ENCODE measurements at places on chromosomes 7 and 10.

DNA sequence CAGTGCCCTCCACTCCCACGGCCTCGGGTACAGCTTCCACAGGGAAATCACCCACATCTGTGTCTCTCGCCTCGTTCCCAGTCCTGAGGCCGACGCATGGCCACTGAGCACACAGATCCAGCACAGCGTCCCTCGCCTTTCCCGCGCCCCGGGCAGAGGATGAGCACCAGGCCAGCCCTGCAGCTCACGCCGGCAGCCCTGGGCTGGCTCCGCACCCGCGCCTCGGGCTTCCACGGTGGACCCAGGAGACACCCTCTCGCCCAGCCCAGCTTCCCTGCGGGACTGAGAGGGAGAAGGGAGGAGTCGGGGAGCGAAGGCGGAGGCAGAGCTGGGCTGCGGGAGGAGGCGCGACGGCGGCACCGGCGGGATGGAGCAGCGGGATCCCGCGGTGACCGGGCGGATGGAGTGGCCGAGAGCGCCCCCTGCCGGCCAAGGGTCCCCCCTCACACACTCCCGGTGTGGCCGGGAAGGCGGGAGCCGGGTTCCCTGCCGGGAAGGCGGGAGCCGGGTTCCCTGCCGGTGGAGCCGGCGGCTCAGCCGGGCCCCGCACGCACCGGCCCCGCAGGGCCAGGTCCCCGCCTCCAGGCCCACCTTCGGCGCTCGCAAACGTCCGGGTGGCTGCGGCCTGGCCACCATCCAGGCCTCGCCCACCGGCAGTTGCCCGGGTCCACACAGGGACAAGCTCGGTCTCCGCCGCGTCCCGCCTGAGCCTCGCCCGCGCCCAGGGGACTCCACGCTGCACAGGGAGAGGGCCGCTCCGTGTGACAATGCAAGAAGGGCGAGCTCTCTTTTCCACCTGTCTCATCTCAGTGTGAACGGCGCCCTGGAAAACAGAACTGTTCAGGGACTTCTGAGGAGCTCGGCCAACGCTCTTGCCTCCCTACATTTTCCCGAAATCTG is 110.3 kb upstream of the LANCL2 start:
- peak; percentile 89 for DNase-seq

DNA sequence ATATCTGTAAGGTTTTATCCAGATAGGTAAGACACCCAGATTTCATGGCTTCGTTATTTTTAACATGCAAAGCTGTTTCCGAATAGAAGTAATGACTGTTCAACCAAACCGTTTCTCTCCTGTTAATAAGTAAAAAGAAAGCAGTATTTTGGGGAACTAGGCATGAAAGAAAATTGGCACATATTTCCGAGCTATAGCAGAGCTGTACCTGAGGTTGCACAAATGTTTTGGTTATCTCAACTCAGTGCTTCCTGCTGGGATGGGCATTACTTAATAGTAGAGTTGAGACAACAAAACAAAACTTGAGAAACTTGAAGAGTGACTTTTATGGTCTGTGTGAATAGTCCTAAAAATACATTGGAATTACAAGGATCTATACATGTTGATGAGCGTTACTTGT is 564.3 kb upstream of the SORCS1 start:
- DNase-seq: no peak

DNA sequence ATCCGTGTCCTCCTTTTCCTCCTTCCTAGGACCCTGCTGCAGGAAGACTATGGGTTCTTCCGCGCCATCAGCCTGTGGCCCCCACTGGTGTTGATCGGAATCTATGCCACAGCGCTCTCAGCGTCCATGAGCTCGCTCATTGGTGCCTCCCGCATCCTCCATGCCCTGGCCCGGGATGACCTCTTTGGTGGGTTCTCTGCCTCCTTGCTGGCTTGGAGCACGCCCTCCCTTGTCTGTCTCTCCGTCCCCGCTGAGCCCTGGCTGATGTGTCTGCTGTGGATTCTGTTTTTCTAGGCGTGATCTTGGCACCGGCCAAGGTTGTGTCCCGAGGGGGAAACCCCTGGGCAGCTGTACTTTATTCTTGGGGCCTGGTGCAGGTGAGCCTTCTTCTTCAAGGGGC is 7.3 kb upstream of the TRIP6 start:
- no peak for DNase-seq

DNA sequence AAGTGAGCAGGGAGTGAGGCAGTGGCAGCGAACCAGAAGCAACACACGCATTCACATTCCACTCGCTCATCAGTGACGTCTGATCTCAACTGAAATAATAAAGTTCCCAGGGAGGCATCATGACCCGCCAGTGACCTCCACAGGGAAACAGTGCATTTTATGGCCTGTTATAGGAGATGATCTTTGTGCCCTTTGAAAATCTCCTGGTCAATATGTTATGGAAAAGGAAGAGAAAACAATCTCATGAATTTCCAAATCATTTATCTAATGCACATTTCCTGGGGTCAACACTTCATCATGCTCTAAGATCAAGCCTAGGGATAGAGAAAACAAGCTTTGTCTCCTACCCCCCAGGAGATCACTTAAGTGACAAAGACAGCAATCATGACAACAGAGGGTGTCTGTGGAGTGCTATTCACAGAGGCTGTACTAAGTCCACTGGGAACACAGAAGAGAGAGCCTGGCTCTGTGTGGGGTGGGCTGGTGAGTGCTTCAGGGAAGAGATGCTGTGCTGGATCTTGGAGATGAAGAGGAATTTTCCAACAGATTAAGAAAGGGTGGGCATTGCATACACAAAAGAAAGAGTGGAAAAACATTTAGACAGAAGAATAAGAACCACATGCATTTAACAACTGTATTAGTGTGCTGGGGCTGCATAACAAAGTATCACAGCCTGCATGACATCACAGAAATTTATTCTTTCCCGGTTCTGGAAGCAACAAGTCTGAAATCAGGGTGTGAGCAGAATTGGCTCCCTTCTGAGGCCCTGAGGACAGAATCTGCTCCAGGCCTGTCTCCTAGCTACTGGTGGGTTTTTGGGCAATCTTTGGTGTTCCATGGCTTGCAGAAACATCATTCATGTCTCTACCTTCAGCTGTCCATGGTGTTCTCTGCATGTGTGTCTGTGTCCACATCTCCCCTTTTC is 613.9 kb upstream of the IGFBP3 start:
- peak; percentile 33 for DNase-seq

DNA sequence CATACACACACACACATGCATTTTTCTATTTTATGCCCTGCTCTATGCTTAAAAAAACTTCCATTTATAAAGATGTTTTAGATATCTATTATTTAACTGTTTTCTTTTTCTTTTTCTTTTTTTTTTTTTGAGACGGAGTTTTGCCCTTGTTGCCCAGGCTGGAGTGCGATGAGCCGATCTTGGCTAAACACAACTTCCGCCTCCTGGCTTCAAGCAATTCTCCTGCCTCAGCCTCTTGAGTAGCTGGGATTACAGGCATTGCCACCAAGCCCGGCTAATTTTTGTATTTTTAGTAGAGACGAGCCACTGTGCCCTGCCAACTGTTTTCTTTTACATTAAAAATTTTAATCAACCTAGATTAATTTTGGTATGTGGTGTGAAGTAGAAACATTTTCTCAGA is 45.6 kb upstream of the PURB start:
- no peak for DNase-seq

GRCh38 chr10:23927576-23928325 is 281.2 kb upstream of the KIAA1217 start:
- no peak for DNase-seq

Data from transverse colon (tissue), 4 donors.